ENCODE measurements at places on chromosomes 11 and 22.

GRCh38 chr22:49699476-49699875, 128.2 kb downstream of the BRD1 start:
- no peak for DNase-seq

DNA sequence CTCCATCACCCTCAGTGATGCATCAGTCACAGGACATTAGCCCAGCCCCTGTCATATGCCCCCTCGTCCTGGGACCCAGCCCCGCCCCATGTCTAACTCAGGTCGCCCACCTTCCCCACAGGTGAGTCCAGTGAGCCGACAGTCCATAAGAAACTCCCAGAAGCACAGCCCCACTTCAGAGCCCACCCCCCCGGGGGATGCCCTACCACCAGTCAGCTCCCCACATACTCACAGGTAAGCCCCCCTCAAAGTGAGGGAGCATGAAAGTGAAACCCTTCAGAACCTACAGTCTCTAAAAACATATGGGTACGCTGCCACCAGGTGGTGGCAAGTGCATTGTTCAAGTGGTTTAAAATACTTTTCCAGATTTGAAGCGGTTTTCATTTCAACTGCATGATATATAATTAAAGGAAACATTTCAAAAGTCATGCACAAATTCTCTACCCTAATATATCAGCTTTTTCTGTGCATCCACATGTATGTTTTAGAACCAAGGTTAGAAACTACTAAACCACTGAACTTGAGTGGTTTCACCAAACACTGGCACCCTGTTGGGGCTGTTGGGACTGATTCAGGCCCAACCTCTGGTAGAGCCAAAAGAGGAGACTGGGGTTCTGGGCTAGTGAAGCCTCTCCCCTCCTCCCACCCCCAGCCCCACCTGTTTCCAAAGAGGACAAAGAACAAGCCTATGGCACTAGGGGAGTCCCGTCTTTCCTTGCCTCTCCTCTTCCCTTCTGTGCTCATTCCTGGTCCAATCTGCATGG, 17.3 kb downstream of the EPS8L2 start:
- DNase-seq = peak; percentile 47

- no peak for DNase-seq
Observed at GRCh38 chr11:116787436-116787785, 412 bp downstream of the ZPR1 start.

- DNase-seq = no peak
Observed at GRCh38 chr11:113287801-113288200, 26.6 kb upstream of the TTC12 start.

DNA sequence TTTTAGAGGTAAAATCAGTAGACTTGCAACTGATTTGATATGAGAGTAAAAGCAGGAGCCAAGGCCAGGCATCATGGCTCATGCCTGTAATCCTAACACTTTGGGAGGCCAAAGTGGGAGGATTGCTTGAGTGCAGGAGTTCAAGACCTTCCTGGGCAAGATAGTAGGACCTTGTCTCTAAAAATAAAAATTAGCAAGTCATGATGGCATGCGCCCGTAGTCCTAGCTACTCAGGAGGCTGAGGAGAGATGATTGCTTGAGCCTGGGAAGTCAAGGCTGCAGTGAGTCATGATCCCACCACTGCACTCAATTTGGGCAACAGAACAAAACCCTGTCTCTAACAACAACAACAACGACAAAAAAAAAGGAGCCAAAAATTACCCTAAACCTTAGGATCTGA, 13.5 kb downstream of the SGSM3 start:
- no peak for DNase-seq

DNA sequence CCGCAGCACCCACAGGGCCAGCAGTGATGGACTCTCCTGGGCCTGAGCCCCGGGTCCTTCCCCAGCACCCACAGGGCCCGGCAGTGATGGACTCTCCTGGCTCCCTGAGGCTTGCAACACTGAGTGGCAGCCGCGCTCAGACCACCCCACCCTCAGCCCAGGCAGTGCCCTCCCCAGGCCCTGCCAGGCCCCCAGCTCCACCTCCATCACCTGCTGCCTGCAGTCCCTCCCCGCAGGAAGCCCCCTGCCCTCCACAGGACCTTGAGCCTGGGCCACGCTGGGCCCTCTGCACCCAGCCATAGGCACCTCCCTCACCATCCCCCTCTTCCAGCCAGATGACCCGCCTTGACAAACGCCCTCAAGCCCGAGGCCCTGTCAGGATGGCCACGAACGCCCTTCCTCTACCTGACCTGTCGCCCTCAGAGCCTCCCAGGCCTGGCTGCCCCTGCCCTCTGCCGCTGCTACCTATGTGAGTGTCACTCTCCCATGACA, 11.4 kb downstream of the ALG12 start:
- no peak for DNase-seq

DNA sequence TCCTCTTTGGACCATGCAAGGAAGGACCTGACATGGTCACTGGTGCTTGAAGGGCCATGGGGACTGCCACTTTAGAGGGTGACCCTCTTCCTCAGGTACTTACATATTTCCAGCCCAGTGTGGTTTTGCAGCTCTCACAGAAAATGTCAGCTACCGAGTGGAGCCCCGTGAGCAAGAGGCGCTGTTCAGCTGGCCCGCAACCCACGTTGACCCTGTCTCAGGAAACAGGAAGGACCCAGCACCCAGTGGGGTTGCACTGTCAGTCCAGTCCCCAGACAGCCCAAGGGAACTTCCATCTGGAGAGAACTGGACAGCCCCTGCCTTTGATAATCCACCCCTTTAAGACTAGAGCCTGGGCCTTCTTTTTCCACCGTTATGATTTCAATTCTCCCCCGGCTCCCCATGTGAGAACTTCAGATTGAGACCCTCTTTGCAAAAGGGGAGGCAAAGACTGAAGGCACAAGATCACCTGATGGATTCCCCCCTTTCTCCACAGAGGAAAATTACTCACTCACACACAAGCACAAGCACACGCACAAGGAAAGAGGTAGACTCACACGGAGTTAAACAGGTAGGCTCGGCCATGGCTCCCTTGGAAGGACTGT, 3.4 kb downstream of the YPEL4 start:
- DNase-seq = no peak
